ENCODE measurements at places on chromosomes 2 and 18.

DNA sequence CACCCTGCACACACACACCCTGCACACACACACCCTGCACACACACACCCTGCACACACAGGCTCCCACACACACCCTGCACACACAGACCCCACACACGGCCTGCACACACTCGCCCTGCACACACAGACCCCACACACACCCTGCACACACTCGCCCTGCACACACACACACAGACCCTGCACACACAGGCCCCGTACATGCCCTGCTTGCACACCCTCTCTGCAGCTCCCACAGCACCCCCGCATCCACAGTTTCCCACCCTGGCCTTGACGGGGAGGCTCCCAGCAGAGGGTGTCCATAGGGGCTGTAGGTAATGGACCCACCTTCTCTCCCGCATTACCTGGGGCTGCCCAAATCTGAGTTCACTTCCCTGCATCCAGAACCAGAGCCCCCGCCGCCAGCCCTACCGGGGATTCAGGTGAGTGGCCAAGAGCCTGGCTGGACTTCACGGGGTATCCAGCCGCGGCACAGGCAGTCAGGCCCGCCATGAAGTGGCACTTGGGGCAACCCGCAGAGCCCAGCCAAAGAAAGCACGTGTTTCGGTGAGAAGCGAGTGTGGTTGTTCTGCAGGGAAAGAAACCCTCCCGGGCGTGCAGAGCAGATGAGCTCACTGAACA, 88.6 kb upstream of the GPC1 start:
- DNase-seq: no peak

GRCh38 chr2:223363085-223363484, 239.1 kb downstream of the SCG2 start:
- DNase-seq: no peak

DNA sequence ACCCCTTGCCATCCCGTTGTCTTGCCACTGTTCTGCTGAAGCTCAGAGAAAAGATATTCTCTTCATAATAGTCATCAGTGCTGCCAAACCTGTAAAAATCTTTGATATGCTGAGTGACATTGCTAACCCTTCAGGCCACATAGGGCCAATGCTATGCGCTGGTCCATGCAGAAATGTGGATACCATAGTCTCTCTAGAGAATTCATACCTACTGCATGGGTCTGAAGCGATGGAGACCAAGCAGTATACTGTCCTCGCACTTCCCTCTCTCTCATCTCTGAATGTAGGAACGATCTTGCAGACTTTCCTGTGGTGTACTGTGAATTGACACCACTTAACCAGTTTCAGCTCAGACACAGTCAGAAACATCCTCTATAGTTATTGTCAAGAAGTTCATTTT, 17.9 kb upstream of the ANKRD44 start:
- no peak for DNase-seq

- DNase-seq: no peak
These were observed 52.5 kb downstream of the LRPPRC start for GRCh38 chr2:43943323-43943722.

DNA sequence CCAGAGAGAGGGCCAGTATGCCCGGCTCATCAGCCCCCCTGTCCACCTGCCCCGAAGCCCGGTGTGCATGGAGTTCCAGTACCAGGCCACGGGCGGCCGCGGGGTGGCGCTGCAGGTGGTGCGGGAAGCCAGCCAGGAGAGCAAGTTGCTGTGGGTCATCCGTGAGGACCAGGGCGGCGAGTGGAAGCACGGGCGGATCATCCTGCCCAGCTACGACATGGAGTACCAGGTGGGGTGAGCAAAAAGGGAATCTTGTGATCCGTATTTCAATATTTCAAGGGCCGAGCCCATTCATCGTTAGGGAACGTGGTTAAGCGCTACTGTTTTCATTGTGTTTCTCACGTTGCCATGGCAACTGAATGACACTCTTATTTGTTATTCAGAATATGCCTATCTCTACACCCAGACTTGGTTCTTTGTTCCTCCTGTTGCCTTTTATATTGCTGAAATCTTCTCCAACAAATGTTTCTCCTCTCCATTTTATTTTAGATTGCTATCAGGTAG, 81.5 kb downstream of the NRP2 start:
- peak; percentile 11 for DNase-seq

DNA sequence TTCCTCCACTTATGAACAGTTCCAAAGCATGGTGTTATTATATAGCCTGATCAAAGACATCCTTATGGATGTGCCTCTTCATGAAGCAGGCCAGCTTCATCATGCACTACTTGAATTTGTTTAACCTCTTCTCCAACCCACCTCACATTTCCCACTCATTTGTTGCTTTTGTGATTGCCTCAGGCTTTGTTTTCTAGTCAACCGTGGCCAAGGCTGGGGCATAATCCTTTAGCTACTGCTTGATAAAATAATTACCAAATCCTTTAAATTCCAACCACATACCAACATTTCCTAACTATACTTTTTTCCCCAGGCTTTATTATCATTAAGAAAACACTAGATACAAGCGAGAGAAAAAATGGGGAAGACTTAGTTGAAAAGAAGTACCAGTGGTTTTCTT, 39.6 kb upstream of the SCN1A start:
- no peak for DNase-seq

DNA sequence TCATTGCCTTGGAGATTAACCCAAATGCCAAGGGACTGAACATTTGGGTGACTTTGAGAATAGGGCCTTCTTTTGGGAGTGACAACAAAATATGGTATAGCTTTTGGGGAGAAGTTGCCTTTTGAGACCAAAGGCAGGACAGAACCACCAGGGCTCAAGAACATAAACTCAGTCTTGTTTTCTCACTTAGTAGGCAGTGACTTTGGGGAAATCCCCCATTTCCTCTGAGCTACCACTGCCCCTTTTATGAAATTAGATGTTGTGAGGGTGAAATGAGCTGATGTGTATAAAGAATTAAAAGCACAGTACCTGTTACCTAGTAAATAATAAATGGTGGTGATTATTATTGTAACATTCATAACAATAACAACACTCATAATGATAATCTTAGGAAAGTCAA, 36.5 kb downstream of the GPD2 start:
- no peak for DNase-seq

DNA sequence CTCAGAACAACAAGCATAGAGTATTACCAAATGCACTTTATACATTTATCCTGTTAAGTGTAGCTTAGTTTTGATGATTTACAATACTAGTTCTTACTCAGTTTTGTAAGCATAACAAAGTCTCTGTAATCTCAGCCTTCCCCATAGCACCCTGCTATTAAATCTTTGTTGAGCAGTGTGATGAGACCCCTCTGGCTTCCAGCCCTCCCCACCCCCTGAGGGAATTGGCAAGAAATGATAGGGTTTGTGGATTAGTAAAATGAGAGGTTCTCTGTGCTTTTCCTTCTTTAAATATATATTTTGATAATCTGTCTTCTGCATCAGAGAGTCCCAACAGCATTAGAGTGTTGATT, 37.2 kb downstream of the ZNF521 start:
- DNase-seq: no peak

GRCh38 chr2:53770264-53770663, 2.7 kb downstream of the CHAC2 start:
- no peak for DNase-seq

GRCh38 chr2:109131777-109132176, 2.8 kb downstream of the SH3RF3 start:
- no peak for DNase-seq

DNA sequence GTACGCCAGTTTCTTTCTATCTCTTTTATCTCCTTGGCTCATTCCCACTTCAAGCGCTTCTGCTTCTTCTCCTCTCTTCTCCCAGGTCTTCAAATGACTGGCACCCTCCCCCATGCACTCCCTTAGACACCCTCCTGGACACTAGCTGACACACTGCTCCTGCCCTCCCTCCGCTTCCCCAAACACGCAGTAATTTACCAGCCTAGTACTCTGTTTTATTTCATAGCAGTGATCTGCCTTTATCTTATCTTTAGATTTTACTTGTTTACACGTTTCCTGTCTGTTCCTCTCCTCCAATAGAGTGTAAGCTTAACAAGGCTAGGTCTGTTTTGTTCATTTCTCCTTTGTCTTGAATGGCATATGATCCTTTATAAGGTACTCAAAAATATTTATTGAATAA, 93.9 kb downstream of the SCN3A start:
- no peak for DNase-seq

GRCh38 chr18:65363011-65363410, 387.8 kb upstream of the CDH7 start:
- DNase-seq: no peak

- DNase-seq: no peak
These were observed 74.6 kb upstream of the OTOS start for GRCh38 chr2:240214790-240215675.

DNA sequence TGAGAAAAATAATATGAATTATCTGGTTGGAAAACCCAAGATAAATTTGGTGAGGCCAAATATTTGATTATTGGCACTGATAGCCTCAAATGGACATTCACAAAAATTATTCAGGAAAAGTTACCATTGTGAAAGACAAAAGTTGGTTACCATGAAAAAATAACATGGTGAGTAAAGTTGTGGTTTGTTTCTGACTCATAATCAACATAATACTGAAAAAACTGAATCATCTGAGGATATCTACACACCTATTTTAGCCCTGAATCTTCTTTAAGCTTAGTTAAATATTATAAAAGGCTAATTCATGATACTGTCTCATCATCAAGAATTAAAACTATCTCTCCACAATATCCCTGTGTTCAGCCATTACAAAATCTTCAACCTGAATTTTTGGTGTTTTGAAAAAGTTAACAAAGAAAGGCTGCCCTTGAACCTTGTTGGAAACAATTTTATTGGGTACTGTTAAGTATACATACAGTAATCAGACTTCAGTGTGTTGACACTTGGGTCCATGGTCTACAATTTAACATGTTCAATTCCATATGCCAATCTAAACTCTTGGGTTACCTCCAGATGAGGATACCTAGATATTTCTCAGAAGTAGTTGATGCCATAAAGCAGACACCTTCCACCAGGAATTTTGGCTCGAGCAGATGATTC, 607.5 kb upstream of the SLC39A10 start:
- no peak for DNase-seq

GRCh38 chr2:234425639-234426603, 71.0 kb downstream of the ARL4C start:
- no peak for DNase-seq

DNA sequence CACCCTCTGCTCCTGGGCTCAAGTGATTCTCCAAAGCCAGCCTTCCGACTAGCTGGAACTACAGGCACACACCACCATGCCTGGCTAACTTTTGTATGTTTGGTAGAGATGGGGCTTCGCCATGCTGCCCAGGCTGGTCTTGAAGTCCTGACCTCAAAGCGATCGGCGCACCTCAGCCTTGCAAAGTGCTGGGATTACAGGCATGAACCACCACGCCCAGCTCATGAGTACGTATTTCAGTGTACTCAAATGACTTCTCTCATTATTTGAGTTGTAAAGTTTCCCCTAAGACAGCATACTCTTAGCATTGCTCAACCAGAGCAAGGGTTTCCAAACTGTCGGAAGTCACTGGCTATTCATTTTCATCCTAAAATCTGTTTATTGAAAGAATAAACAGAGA, 40.3 kb downstream of the IMPA2 start:
- no peak for DNase-seq

- DNase-seq: no peak
These were observed 184.9 kb upstream of the MAP2 start for GRCh38 chr2:209238765-209239584.

Measured in NCI-H524 (cell line).